ENCODE measurements at places on chromosomes 5 and 9.

- ATAC-seq = no peak
Observed at GRCh38 chr5:60960591-60960990, 15.6 kb downstream of the NDUFAF2 start.

GRCh38 chr5:120465436-120465961 is 1.4 kb downstream of the PRR16 start:
- peak; percentile 6 for ATAC-seq

DNA sequence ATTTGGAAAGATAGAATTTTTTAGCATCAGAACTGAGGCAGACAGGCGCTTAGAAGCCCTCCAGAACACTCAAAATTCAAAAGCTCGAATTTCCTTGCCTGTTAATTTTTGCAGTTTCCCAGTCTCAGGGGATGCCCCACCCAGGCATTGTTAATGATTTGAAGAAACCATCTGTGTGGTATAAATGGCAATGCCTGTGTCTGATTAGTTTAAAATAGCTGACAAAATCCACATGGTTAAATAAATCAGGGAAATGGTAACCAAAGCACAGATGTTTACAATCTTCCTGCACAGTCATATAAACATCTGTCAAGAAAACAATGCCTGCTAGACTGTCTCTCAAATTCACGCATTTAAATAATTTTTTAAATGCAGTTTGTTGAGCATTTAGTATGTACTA is 185.2 kb upstream of the RGMB start:
- no peak for ATAC-seq

- ATAC-seq = no peak
Observed at GRCh38 chr5:82534986-82535385, 256.8 kb upstream of the RPS23 start.

DNA sequence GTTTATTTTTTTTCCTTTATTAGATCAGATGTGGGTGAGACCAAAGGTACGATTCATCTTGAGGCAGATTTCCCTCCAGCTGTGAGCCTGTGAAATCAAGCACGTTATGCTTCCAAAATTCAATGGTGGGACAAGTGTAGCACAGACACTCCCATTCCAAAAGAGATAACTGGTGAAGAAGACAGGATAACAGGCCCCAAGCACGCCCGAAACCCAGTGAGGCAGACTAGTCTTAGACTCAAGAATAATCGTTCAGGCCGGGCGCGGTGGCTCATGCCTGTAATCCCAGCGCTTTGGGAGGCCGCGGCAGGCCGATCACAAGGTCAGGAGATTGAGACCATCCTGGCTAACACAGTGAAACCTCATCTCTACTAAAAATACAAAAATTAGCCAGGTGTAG is 36.8 kb upstream of the COL5A1 start:
- ATAC-seq = no peak

DNA sequence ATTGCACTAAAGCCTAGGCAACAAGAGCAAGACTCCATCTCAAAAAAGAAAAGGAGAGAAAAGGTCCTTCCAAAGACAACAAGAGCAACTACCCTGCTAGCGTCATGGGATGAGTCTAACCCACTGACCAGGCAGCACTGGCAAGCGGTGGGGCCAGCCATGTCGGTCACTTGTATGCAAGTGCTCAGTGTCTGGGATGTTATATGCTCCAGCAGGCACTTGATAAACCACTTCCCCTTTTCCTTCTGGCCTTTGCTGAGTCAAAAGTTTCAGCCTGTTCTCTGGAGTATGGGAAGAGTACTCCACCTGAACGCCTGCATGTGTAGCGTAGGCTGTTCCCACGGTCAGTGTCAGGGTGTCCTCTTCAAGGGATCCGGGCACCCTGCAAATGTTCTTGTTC is 9.2 kb upstream of the MXD3 start:
- no peak for ATAC-seq

DNA sequence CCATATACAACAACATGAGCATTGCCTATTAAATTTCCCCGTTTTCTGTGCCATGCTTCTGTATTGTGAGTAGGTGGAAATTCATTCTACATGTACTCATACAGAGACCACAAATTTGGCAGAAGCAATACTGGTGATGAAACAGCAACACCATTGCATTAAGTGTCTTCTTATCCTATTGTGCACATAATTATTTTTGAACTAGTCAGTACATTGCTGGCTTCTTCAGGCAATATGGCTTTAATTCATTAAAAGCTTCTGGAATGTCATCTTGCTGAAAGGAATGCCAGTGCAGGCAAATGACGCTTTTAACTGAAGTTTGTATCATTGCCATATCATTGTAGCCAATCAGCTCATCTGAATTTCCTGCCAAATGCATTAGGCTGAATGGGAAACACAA is 82.6 kb downstream of the KIAA1958 start:
- peak; percentile 28 for ATAC-seq

DNA sequence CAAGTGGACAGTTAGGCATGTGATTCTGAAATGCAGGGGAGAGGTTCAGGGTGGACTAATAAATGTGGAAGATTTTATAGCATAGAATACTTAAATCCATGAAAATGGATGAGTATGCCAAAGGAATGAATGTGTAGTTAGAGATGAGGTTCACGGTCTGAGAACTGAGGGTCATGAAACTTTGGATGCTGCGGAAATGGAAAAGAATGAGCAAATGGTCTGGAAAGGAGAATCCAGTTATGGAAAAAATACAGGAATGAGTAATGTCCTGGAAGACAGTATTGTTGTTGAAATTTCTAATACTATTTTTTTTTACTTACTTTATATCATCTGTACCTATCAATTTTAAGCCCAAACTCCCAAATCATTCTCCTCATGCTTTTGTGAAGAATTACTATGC is 2369.4 kb downstream of the MAT2B start:
- ATAC-seq = no peak

GRCh38 chr5:180343831-180344695 is 9.1 kb downstream of the GFPT2 start:
- no peak for ATAC-seq

GRCh38 chr5:16693879-16694278 is 77.1 kb upstream of the RETREG1 start:
- no peak for ATAC-seq

DNA sequence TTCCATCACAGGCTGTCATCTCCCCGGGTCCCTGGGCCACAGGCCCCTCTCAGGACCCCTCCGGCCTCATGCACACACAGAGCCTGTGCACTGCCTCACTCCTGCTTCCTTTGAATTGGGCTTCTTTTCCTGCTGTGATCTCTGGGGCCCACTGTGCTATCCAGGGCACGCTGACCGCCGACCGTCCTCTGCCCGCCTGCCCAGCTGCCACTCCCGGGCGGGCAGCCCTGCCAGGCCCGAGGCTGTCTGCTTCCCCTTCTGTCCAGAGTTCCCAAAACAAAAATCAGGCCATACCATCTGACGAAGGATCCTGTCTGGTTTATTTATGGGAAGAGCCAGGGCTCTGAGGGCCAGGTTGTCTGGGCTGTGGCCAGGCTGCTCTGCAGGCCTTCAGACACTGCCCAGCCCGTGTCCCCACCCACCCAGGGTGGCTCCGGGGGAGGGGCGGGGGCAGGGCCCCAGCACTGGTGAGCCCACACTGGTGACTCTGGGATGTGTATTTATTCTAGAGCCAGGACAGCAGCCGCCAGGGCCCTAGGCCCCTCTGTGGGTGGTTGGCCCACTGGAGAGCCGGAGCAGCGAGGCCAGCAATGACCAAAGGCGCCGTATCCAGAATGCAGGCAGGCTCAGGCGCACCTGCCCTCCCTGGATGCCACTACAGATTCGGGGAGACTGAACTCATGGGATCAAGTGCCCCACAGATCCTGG is 57.0 kb downstream of the ADAMTS2 start:
- no peak for ATAC-seq

DNA sequence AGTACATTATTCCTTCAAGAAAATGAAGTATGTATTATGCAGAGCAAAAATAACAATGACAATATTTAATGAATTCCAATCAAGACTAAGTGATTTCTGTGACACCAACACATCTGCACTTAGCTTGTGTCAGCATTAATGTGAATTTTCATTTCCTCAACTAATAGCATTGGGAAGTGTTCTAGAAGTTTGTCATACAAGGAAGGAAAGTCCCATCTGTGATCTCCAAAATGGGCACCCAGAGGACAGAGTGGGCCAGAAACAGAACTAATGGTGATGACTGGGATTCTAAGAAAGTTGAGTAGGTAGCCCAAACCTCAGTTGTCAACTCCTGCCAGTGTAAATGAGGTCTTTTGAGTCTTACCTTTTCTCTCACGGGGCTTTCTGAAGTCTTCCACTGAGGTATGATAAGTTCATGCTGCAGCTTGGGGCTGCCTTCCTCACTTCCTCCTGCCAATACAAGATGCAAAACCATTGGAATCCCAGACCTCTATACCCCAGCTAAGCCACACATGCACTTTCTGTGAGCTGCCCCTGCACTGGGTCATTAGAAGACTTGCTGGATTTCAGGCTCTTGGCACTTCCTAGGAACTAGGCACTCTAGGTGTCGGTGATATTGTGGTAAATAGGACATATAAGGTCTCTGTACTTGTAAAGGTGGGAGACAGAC is 4.9 kb downstream of the ADAM19 start:
- ATAC-seq = peak; percentile 45

DNA sequence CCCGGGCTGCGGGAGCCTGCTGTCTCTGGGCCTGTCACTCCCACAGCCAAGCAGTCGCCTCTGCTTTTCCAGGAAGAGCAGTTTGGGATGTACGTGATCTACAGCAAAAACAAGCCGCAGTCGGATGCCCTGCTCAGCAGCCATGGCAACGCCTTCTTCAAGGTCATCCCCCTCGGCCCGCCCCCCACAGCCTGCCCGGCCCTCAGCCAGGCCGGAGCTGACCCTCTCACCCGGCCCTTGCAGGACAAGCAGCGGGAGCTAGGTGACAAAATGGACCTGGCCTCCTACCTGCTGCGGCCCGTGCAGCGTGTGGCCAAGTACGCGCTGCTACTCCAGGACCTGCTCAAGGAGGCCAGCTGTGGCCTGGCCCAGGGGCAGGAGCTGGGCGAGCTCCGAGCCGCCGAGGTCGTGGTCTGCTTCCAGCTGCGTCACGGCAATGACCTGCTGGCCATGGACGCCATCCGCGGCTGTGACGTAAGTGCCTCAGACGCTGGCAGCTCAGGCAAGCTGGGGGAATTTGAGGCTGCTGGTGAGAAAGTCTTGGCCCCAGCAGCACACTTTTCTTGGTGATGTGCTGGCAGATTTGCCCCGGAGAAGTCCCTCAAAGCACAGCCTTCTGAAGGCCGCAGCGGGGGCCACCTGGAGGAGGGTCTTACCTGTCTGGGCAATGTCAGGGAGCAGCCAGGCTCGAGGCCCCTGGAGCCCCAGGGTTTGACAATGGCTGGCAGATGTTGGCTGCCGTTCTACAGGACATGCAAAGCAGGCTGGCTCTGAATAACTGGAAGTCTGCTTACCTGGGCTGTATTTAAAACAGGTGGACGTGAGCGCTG is 20.1 kb upstream of the LRRC14B start:
- ATAC-seq = no peak

DNA sequence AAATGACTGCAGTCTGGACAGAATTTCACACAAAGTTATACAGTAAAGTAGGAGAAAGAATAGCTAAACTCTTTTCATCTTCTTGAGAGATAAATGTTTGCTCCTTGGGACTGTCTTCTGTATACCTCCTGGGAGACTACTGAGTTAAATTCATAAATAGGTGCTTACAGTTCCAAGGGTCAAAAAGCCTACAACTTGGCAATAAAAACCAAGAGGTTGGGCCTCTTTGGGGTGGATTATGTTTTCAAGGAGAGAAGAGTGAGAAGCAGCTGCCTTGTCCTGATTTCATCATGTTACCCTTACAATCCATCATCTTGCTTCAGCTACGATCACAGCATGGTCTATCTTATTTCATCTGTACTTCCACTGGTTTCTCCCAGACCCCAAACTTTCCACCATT is 213.2 kb upstream of the RPS23 start:
- no peak for ATAC-seq

GRCh38 chr5:27087747-27088146 is 49.4 kb upstream of the CDH9 start:
- ATAC-seq = no peak

- ATAC-seq = no peak
Observed at GRCh38 chr5:93479982-93480509, 101.0 kb downstream of the NR2F1-AS1 start.

GRCh38 chr5:150181027-150181426 is 8.8 kb upstream of the SLC6A7 start:
- ATAC-seq = no peak

DNA sequence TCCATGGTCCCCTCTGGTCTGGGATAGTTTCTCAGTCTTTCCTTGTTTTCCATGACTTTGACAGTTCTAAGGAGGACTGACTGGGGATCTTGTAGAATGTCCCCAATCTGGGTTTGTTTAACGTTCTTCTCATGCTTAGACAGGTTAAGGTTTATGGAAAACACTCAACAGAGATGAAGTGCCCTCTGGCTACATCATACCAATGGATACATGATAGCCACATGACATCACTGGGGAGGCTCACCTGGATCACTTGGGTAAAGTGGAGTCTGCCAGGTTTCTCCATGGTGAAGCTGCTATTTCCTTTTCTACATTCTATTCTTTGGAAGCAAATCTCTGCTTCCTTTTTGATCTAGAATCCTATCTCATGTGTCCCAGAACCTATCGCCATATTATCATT is 23.8 kb upstream of the ALDH1B1 start:
- no peak for ATAC-seq

DNA sequence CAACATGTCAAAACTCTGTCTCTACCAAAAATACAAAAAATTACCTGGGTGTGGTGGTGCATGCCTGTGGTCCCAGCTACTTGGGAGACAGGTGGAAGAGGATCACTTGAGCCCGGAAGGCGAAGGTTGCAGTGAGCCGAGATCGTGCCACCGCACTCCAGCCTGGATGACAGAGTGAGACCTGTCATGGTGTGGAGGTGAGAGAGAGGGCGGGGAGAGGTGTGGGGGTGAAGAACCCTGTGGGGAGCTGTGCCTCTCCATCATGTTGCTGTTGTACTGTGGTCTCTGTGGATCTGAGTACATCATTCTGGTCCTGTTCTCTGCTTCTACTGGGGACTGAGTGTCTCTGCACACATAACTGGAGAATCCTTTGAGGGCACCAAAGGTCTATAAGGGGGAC is 11.3 kb upstream of the SLC34A1 start:
- peak; percentile 64 for ATAC-seq

GRCh38 chr5:6194906-6195612 is 183.3 kb downstream of the MED10 start:
- no peak for ATAC-seq

GRCh38 chr9:108374626-108375025 is 481.2 kb downstream of the ACTL7B start:
- no peak for ATAC-seq

- ATAC-seq = no peak
Observed at GRCh38 chr5:35230038-35230611, at the start of gene PRLR. PRLR (minus strand) TSS chr5:35230487; CDS start chr5:35089620, 140,867 bp downstream.

- ATAC-seq = no peak
Observed at GRCh38 chr9:84718476-84718875, 48.9 kb downstream of the NTRK2 start.

DNA sequence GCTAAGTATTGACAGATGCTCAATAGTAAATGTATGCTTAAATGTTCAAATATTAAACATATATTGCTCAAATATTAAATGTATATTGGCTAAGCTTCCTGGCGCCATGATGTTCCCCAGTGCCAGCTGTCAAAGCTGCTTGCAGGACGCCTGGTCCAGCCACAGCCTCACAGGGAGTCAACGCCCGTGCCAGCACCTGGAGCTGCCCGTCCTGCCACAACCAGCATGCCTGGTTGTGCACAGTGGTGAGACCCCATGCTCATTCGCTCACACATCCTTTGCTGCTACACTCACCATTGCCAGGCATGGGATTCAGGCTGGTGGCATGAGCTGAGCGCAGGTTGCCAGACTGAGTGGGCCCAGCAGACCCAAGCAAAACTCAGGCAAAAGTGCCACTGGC is 926.9 kb upstream of the EDIL3 start:
- no peak for ATAC-seq
